ENCODE measurements at places on chromosomes 11 and 22.

- no peak for DNase-seq
These were observed 7.1 kb downstream of the RRP8 start for GRCh38 chr11:6596239-6596877.

DNA sequence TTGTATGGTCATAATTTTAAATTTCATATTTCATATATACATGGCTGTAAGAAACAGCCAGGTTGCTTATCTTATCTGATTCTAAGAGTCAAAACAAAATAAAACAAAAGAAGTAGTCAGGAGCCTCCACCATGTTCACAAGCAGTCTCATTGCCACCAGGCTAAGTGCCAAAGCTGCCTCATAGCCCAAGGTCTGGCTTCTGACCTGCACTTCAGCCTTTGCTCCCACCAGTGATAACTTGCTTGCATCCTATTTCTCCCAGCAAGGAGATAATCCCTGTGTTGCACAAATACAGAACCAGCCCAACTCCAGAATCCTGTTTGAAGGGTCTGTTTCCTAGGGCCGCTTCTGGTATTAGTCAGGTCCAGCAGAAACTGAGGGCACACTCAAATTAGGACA lies 53.9 kb upstream of the TSKU start:
- DNase-seq = no peak

DNA sequence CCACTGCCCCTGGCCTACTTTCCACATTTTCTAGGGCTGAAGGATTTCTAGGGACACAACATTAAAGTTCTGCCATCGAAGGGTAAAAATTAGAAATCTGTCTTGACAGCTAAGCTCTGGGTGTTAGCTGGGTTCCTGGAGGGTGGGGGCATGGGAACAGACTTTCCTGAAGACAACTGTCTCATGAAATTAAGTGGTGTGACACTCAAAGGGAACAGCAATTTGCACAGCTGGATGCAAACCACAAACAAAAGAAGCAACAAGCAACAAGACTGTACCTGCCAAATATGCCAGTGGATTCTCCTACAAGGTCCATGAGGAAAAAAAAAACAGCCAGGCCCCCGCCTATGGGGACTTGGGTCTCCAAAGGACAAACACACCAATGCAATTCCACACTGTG lies 32.5 kb downstream of the WT1 start:
- DNase-seq = no peak

- DNase-seq = no peak
These were observed 37.4 kb downstream of the COMMD9 start for GRCh38 chr11:36251823-36252222.

DNA sequence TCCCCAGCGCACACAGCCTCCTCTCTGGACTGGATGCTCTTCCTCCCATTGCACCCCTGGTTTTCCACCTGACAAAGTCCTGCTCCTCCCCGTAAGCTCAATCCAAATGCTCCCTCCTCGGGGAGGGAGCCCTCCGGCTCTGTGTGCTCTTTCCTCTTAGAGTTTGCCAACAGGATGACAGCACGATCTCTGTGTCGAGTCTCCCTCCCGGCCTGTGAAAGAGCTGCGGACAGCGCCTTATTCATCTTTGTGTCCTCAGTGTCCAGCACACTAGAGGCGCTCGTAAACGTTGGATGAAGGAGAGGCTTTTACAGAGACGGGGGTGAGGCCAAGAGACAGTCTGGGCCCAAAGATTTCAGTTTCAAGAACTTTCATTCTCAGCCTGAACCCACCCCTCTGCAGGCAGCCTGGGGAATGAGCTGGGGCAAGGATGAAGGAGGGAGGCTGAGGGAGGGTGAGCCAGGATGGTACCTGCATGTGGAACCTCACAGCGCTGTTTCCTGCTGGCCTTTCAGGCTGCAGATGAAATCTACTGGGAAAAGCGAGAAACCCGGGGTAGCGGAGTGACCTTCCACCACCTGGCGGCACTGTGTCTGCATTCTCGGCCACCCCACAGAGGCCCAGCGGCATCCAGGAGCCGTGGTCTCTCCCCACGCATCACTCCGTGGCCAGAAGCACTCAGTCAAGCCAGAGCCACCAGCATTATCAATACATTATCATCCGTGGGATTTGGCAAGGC lies 8.5 kb upstream of the TMPRSS4 start:
- DNase-seq = no peak

GRCh38 chr11:119891055-119891768 lies 162.2 kb upstream of the NECTIN1 start:
- DNase-seq = no peak

DNA sequence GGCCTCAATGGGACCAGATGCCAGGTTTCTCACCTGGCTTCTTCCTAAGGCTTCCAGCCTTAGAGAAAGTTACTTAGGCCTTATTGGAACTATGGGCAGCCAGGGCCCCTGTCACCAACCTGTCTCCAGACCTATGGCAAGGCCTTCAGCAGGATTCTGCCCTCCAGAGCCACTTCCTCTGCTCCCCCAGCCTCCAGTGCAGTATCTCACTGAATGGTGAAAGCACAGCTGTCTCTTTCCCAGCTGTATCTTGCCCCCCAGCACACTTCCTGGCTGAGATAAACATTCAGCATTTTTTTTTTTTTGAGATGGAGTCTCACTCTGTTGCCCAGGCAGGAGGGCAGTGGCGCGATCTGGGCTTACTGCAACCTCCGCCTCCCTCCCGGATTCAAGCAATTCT lies 1.5 kb downstream of the SLC2A11 start:
- DNase-seq = no peak

DNA sequence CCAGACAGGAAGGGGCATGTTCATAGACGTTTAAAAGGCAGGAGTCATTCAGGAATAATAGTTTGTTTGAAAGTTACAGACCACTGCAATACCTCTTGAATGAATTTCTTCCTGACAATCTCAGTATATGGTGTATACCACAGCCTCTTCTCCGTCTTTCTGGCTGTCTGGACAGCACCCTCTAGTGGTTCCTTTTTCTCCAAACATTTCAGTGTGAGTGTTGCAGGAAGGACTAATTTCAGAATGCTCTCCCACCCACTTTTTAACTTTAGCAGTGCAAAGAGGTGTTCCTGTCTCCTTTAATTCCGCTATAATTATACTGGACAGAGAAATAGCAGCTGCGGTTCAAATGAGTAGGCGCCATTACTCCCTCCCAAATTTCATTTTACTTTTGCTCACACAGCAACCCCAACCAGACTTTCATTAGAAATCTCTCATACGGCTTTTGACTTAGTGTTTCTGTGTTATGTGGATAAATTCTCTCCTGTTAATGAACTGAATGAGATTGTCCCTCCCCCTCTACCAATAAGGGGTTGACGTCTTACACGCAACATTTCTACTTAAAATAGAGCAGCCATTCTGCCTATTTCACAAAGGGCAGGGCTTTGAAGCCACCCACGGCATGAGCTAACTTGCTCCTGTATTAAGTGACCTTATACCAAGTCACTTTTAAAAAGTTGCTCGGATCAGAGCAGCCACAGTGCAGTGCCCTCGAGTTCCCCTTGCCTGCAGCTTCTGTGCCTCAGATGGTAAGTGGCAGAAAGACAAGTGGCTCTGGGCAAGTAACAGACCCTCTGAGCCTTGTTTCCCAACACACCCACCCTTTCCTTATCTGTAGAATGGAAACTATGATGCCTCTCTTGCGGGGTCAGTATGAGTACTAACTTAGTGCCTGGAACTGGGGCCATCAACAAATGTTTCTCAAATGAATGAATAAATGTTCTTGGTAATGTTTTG lies 368.6 kb downstream of the OPCML start:
- no peak for DNase-seq

DNA sequence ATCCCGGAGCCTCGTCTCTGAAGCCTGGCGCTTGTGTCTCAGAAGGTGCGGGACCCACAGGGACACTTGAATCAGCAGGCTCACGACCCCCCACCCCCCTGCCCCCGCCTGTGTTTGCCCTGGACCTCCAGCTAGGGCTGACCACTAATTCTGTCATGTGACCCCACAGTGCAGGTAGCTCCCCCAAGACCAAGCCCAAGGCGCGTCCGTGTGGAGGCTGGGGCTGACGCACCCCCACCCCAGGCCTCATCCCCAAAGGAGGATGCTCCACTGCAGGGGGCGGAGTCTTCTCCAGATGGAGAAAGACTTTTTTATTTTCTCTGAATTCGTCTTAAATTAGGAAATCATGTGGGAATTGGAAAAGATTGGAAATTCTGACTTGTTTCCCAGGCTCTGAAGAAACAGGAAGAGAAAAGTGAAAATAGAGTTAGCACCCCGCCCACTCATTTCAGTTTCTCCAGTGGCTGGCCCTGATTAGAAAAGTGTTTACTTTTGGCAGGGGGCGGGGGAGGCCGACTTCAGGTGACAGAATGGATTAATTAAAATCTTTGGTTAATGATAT lies 1.0 kb upstream of the RELA start:
- no peak for DNase-seq

DNA sequence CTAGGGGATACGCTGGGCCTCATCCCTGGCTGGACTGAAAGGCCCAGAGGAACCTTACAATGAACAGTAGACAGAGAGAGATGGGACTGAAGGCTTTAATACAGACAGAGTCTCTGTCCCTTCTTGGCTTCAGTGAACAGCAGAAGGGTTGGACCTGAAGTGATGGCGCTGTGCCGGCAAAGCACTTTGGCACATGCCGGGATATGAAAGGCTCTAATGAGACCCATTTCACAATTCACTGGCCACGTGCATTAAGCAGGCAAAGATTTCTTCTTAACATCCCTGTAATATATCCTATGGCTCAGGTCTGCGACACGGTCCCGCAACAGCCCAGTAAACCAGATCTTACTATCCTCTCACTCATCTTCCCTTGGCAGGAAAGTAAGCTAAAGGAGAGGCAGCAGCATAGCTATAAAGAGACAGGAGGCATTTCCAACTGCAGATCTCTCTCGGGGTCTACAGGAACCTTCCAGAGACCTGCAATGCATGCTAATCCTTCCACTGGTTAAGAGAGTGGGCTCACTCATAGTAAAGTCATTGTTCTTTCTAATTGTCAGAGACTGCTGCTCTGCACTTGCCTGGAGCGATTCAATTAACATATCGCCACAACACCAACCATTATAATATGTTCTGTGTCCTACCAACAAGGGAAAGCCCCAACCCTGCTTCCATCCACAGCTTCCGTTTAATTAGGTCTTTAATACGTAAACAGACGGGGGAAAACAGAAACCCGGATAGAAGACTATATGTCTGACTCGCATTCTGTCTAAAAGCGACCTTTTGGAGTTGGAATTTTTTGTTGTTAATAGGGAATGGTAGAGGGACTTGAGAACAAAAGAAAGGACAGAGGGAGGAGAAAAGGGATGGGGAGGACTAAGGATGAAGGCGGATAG lies 1179.0 kb downstream of the LRRC4C start:
- DNase-seq = no peak

GRCh38 chr11:122853261-122853660 lies 15.0 kb downstream of the CRTAM start:
- DNase-seq = no peak

- DNase-seq = no peak
These were observed 433.7 kb downstream of the ETS1 start for GRCh38 chr11:128153697-128154048.

GRCh38 chr11:119795231-119795630 lies 66.2 kb upstream of the NECTIN1 start:
- DNase-seq = no peak

GRCh38 chr11:75768112-75768908 lies at the start of gene DGAT2:
Gene DGAT2 (plus strand): TSS chr11:75768778. CDS start chr11:75768992, 214 bp downstream.
- peak; percentile 20 for DNase-seq

GRCh38 chr11:46475926-46476545 lies 84.5 kb upstream of the CHRM4 start:
- no peak for DNase-seq

DNA sequence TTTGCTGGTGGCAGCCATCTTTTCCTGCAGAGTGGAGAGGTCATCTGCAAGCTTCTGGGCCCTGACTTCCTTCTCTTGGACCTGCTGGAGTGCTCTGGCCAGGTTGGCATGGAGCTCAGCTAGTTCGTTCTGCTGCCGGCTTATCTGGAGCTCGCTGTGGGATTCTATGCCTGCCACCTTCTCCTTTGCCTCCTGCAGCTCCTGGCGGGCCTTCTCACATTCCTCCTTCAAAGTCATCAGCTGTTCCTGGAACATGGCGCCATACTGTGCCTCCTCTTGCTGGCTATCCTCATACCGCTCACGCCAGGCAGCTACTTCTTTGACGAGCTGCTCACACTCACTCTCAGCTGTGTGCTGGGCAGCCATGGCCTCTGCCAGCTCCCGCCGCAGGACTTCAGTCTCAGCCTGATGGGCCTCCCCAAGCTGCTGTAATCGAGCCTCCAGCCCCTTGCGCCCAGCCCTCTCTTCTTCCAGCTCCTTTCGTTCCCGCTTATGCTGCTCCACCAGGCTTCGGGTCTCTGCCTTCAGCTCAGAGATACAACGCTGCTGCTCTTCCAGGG lies 16.1 kb downstream of the IL18BP start:
- no peak for DNase-seq

- no peak for DNase-seq
These were observed 4.3 kb upstream of the OR51V1 start for GRCh38 chr11:5204787-5205186.

GRCh38 chr11:6746086-6746618 lies 25.6 kb downstream of the OR2AG2 start:
- DNase-seq = no peak

DNA sequence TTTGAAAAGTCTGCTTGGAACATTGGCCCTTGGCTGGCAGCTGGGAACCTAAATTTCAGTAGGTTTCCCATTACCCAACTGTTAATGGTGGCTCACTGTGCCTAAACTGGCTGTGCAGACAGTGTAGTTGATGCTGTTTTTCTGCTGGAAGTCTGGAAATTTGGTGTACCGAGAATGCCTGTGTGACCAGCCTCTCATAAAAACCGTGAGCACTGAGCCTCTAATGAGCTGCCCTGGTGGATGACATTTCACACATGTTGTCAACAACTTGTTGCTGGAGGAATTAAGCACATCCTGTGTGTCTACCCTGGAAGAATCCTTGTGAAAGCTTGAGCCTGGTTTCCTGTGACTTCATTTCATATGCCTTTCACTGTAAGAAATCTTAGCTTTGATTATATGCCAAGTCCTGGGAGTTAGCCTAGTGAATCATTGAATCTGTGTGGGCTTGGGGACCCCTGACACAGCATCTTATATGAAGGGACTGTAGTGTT lies 131.1 kb downstream of the LDLRAD3 start:
- no peak for DNase-seq

GRCh38 chr11:61486011-61486620 lies 22.4 kb upstream of the LRRC10B start:
- DNase-seq = no peak

GRCh38 chr11:71268706-71269321 lies 16.4 kb upstream of the SHANK2 start:
- no peak for DNase-seq

DNA sequence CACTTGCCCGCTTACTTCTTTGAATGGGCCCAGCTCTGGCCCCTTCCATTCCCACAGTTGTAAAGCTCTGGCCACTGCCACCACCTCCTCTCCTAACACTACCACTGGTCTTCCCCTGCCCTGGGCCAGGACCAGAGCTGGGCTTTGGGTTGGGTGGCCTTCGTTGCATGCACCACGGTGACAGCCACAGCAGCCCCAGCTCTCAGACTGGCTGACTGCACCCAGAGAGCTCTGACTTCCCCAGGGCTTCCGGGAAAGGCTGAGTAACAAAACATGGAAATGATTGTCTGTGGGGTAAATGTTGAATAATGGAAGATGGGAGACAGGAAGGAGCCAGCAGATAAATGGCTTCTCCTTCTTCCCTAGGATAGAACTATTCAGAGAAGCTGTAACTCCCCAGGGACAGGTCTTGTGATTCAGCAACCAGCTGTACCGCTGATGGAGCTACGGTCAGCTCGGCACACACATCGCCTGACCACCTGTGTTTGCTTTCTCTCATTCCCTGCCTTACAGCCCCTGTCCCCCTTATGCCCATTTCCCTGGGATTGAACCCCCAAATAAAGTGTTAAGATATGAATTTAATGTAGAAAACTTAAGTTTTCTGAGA lies 27.6 kb downstream of the SCN4B start:
- DNase-seq = no peak

GRCh38 chr22:27617214-27617881 lies 184.2 kb downstream of the MN1 start:
- no peak for DNase-seq

Data from stimulated activated CD8-positive, alpha-beta memory T cell treated with anti-CD3 and anti-CD28 coated beads, Interleukin-15, amount 100 ng/mL, for 1 hour (primary cell).